ENCODE measurements at places on chromosomes 1 and 21. TPM values are rescaled to one million over a fixed set of nuclear protein-coding genes. Genes with fewer than 3 reads are reported as not detected.

Gene GNAI3
- 10.7 TPM for total RNA-seq

Gene CRP
- total RNA-seq: not detected

Gene PTGER3
- 7.9 TPM for total RNA-seq

GRCh38 chr1:15353839-15354579, 55.7 kb upstream of the EFHD2 start:
- DNase-seq: no peak

GRCh38 chr1:64878931-64879611, 87.3 kb downstream of the JAK1 start:
- DNase-seq: no peak

GRCh38 chr1:181452746-181453145, 30.6 kb upstream of the CACNA1E start:
- DNase-seq: no peak
